ENCODE measurements at places on chromosomes 12 and 14. TPM values are rescaled to one million over a fixed set of nuclear protein-coding genes. Genes with fewer than 3 reads are reported as not detected.

- H3K4me3 ChIP-seq = peak overlapping the region; percentile 62
- peak overlapping the region; percentile 38 for H3K27ac ChIP-seq
- H3K36me3 ChIP-seq = no peaks in the 10 kb centered on the region
These were observed 768 bp downstream of the CEP170B start for GRCh38 chr14:104865631-104866441.

DNA sequence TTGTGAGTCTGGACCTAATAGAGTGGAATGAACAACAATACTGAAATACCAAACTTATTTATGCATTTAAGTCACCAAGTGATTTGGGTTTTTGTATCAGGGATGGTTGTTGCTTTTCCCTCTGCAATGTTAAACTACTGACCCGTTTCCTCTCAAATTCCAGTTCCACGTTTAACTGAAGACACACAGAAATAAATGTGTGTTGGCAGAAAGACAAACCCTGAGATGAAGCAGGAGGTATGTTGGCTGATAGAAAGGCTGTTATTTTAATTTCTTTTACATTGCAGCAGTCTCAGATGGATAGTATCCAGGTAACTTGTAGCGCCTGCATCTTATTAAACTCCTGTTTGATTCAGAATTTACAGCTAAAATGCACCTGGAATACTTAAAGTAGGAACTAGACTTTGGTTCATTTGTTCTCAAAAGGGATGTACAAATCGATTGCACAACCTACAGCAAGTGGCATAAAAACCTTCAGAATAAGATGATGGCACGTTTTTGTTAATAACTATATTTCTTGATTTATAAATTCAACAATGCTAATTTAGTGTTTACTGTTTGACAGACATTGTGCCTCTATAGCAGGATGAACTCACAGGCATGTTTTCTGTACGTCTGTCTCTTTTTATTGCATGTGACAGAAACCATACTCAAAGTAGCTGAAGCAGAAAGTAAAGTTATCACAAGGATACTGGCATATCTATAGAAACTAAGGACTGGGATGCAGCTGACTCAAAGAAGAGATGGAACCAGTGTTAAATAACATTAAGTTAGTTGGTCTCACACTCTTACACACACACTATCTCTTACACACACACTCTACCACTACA, 405.7 kb downstream of the ZFP36L1 start:
- no peak for DNase-seq
- H3K27me3 ChIP-seq = no peaks in the 10 kb centered on the region
- no peak overlapping the region for H3K27ac ChIP-seq
- peaks cover 37% of the 10 kb centered on the region for H3K4me1 ChIP-seq

DNA sequence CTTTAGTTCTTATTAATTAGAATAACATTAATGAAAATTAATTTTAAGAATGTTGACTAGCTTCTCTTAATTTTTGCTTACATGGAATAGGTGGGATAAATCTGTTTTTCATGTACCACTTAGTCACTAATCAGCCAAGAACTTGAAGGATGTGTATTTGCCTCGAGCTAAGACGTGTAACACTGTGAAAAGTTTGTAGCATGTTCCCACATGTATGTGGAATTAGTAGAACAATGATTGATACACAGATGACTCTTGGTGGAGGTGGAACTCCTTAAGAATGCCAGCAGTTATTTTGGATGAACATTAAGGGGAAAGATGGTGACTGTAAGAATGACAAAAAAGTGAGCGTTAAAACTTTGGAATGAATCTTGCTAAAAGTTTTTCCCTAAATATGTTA, 435.7 kb upstream of the MDGA2 start:
- no peaks in the 10 kb centered on the region for H3K4me1 ChIP-seq
- no peak overlapping the region for H3K27ac ChIP-seq
- no peak overlapping the region for H3K4me3 ChIP-seq
- no peak for DNase-seq

GRCh38 chr12:31228811-31229792, 96.8 kb downstream of the SINHCAF start:
- DNase-seq = no peak
- H3K4me3 ChIP-seq = no peak overlapping the region

DNA sequence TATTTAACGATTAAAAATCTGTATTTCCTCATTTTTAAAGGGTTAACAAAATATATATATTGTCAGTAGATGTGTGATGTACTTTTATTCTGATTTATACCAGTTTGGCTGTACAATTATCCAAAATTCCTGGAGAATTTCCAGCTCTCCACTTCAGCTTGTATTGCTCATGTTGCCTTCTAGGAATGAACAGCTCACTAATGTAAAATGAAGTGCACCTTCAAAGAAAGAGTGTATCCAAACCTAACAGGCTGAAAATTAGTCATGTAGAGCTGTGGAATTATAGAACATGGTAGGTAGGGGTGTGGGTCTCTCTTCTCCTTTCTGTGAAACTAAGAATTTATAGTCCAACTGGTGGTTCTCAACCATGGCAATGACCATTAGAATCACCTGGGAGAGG, 362.0 kb downstream of the ETNK1 start:
- H3K4me1 ChIP-seq = no peaks in the 10 kb centered on the region
- no peaks in the 10 kb centered on the region for H3K27me3 ChIP-seq
- no peak overlapping the region for H3K4me3 ChIP-seq
- DNase-seq = no peak
- no peak overlapping the region for H3K27ac ChIP-seq

DNA sequence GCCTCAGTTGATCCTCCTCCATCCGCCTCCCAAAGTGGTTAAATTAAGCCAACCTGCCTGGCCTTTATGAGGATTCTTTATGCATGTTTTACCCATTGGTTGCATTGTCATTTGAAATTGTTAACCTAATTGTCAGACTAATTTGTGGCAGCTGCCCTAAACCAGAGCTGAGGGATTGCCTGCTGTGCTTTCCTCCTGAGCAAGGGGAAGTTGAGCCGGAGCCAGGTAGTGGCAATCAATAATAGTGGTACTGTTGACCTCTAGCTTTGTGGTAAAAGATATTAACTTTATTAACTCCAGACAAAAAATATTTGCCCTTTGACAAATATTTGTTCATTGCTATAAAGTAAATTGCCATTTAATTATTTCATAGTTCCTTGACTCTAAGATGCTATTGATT, 5.6 kb upstream of the HEBP1 start:
- no peaks in the 10 kb centered on the region for H3K27me3 ChIP-seq
- no peak overlapping the region for H3K4me3 ChIP-seq
- peaks cover 10% of the 10 kb centered on the region for H3K4me1 ChIP-seq
- no peak for DNase-seq
- H3K36me3 ChIP-seq = no peaks in the 10 kb centered on the region
- no peak overlapping the region for H3K27ac ChIP-seq

GRCh38 chr14:29220566-29220965, 454.0 kb downstream of the FOXG1 start:
- no peak overlapping the region for H3K4me3 ChIP-seq
- DNase-seq = no peak
- no peaks in the 10 kb centered on the region for H3K4me1 ChIP-seq
- H3K27me3 ChIP-seq = no peaks in the 10 kb centered on the region

GRCh38 chr12:63400718-63401117, 249.7 kb upstream of the AVPR1A start:
- H3K36me3 ChIP-seq = no peaks in the 10 kb centered on the region
- H3K27me3 ChIP-seq = no peaks in the 10 kb centered on the region
- no peak overlapping the region for H3K27ac ChIP-seq
- no peaks in the 10 kb centered on the region for H3K4me1 ChIP-seq
- DNase-seq = no peak
- no peak overlapping the region for H3K4me3 ChIP-seq

GRCh38 chr12:18345021-18345735, 83.9 kb downstream of the PIK3C2G start:
- DNase-seq = no peak
- no peaks in the 10 kb centered on the region for H3K4me1 ChIP-seq
- H3K4me3 ChIP-seq = no peak overlapping the region
- no peaks in the 10 kb centered on the region for H3K27me3 ChIP-seq

DNA sequence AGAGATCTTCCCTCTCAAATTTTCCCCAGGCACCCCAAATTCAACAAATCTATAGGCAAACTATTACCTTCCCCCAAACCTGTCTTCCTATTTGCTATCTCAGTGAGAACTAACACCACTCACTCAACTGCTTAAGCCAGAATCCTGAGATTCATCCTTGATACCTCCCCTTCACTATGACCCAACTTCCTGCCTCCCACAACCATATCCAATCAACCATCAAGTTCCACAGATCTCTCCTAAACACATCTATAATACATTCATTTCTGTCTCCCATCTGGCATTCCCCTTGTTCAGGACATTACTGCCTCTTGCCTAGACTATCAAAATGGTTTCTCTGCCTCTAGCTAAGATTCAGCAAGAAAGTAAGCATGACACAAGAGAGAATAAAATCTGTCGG, 21.3 kb downstream of the YAF2 start:
- H3K4me3 ChIP-seq = no peak overlapping the region
- no peaks in the 10 kb centered on the region for H3K27me3 ChIP-seq
- H3K4me1 ChIP-seq = peaks cover 26% of the 10 kb centered on the region
- H3K36me3 ChIP-seq = no peaks in the 10 kb centered on the region

DNA sequence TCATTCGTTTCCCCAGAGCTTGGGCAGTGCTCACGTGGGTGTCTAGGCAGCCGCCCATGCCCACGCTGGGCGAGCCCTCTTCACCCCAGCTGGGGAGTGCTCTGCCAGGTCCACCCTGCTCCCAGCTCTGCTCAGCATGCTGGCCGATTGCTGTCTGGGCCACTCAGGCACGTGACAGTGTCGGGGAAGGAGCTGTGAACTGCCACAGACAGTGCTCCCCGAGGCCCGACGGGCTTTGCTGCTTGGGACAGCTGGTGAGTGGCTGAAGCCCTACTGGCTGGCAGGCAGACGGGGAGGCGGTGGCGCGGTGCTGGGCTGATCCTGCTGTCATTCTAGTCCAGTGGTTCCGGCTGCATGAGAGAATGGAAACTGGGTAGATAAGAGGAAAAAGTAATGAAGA, 15.8 kb downstream of the NOC4L start:
- H3K27ac ChIP-seq = no peak overlapping the region
- no peak overlapping the region for H3K4me3 ChIP-seq
- H3K27me3 ChIP-seq = no peaks in the 10 kb centered on the region

DNA sequence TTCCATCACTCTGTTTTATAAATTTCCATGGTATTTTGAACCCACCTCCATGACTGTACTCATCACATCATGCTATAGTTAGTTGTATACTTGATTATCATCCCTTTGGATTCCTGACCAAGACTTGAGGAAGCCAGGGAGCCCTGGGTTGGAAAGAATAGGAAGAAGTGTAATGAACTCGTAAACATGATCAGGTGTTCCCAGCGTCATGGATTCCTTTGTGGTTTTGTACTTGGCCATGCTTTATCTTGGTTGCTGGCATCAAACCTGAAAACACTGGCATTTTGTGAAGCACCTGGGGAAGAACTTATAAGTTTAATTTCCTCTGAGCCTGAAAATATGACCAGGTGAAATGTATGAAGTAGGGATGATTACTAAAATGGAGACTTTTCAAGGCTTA, 76.4 kb downstream of the CHST11 start:
- H3K4me1 ChIP-seq = peaks cover 4% of the 10 kb centered on the region
- no peaks in the 10 kb centered on the region for H3K27me3 ChIP-seq
- no peaks in the 10 kb centered on the region for H3K36me3 ChIP-seq
- DNase-seq = no peak

DNA sequence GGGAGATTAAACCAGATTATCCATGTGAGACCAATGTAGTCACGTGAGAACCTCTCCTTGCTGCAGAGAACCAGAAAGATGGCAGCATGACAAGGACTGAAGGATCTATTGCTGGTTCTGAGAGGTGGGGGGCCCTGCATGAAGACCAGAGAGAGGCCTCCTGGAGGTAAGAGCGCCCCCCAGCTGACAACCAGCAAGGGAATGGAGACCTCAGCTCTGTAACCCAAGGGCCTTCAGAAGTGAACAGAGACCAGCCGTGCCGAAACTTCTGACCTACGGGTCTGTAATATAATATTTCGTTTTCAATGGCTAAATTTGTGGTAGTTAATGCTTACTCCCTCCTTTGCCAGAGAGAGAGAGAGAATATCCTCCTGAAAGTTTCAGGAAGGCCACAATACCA, 524.1 kb upstream of the TBX3 start:
- DNase-seq = no peak
- no peak overlapping the region for H3K27ac ChIP-seq
- H3K4me1 ChIP-seq = no peaks in the 10 kb centered on the region

DNA sequence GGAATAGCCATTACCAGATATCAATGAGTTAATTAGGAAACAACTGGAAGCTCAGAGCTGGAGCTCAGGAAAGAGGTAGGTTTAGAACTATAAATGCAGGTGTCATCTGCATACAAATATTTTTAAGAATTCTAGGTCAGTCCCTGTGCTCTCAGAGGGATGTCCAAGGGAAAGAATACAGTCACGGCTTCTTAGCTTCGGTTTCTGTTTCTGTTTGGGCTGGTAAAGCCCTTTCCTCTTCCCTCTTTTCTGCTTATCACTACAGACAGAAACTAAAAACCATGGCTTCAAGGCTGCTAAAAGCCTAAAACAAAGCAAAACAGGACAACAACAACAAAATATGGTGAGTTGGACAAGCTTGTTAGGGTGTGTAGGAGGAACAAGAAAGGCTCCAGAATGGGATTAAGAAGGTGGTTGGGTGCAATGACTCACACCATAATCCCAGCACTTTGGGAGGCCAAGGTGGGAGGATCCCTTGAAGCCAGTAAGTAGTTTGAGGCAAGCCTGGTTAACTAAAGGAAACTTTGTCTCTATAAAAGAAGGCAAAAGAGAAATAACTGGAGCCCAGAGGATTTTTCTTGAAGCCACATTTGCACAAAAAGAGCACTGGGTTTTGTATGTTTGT, 113.0 kb downstream of the SEC23A start:
- no peak for DNase-seq
- H3K4me3 ChIP-seq = no peak overlapping the region
- no peaks in the 10 kb centered on the region for H3K36me3 ChIP-seq
- H3K4me1 ChIP-seq = peaks cover 4% of the 10 kb centered on the region
- no peaks in the 10 kb centered on the region for H3K27me3 ChIP-seq

- H3K36me3 ChIP-seq = no peaks in the 10 kb centered on the region
- H3K4me1 ChIP-seq = no peaks in the 10 kb centered on the region
- DNase-seq = no peak
- H3K4me3 ChIP-seq = no peak overlapping the region
- no peak overlapping the region for H3K27ac ChIP-seq
These were observed 159.0 kb upstream of the SFSWAP start for GRCh38 chr12:131551675-131552491.

DNA sequence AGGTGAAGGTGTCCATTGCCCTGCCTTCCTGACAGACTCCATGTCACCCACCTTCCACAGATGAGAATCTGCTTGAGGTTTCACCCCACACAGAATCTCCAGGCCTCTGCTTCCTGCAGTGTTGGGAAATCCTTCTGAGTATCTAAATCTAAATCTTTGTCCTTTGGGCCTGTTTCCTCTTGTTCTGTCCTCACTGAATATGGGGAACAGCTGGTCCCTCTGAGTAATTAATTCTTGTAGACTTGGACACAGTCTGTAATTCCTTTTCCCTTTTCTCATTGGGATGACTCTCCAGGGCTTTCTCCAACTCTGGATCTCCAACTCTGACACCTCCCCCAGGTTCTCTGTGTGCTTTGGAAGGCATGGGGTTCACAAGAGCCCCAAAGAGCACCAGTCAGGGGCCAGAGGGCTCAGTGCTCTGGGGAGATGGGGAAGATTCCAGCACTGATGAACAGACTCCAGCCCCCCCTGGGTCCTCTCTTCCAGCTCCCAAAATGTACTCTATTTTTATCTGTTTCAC, 2.3 kb upstream of the ACVRL1 start:
- peaks cover 45% of the 10 kb centered on the region for H3K4me1 ChIP-seq
- no peak for DNase-seq
- H3K36me3 ChIP-seq = no peaks in the 10 kb centered on the region
- H3K27me3 ChIP-seq = no peaks in the 10 kb centered on the region
- no peak overlapping the region for H3K4me3 ChIP-seq
- H3K27ac ChIP-seq = peak overlapping the region; percentile 90

The ALX1 gene
- not detected for total RNA-seq

The HCAR3 gene
- total RNA-seq = not detected

The RDH11 gene
- total RNA-seq = 24.0 TPM

The RERG gene
- total RNA-seq = 9.9 TPM

The GDF3 gene
- not detected for total RNA-seq

The MANSC1 gene
- total RNA-seq = 16.5 TPM

The MYBPC1 gene
- 2.1 TPM for total RNA-seq

The KCNJ8 gene
- total RNA-seq = 25.4 TPM
